ENCODE measurements at places on chromosomes 12 and 14.

- DNase-seq: no peak
These were observed 42.2 kb downstream of the SLC17A8 start for GRCh38 chr12:100399095-100399494.

DNA sequence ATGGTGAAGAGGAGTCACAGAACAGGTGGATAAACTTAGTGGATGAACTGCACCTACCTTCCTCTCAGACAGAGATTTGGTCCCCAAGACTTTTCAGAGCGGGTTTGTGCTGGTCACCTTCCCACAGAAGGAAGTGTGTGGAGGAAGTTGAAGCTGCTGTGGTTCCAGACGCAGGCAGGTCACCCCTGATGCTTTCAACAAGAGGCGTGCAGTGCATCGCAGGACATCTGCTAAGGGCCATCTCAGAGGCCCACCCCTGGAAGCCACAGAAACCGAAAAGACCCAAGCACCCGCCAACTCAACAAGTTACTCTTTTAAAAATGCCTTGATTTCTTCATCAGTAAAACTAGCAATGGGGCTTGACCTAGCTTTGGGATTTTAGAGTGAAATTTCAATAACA is 1.0 kb upstream of the GPX2 start:
- no peak for DNase-seq

- no peak for DNase-seq
These were observed 35.5 kb downstream of the PLXNC1 start for GRCh38 chr12:94183708-94184379.

- no peak for DNase-seq
These were observed 9.1 kb upstream of the GLT1D1 start for GRCh38 chr12:128844031-128844635.

DNA sequence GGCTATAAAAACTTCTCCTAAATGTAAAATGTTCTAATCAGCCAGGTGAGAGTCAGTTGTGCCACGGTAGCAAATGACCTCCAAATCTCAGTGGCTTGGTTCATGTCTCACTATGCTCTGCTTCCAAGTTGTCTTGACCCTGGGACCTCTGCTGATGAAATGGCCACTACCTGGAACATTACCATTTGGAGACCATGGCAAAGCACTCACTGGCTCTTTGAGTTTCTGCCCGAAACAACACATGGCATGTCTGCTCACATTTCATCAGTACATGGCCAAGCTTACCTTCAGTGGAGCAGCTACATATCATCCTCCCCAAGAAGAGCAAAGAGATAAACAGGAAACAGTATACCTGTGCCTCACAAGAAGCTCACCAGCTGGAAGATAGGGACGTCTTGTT is 40.2 kb downstream of the PLEKHG7 start:
- no peak for DNase-seq

DNA sequence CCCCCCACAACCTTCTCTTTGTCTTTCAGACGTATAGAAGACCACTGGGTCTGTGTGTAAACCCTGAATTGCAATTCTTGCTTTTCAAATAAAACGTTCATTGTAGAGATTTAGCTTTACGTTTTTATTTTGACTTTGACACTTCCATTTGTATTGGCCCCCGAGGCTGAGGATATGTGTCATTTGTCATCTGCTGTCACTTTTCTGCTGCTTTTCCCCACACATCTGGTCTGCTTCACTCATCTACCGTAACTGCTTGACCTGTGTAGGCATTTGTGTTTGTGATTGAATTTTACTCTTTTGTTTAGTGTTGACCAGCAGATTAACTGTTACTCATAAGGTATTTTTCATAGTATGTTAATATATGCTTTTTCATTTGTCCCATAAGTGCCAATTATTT is 157.2 kb upstream of the SYT10 start:
- DNase-seq: no peak
